AG08396 (cell line): ENCODE measurements at places on chromosomes 3 and 15.

- no peak for DNase-seq
These were observed 149.4 kb downstream of the SHOX2 start for GRCh38 chr3:157956850-157957249.

DNA sequence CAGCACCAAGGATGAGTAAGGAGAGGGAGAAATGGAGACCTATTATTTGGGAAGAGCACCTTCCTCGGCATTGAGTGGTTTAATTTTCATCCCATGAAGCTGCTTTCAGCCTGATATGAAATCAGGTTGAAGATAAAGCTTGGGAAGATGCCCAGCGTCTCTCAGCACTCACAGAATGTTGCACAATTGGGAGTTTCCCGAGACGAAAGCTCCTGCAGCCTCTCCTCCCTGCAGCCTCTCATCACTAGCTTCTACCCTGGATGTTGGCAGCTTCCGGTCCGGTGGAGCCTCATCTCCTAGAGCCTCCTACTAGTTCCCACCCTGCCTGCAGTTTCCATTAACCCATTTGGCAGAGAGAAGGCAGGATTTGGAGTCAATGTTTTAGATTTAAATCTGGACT is 40.3 kb downstream of the EDEM1 start:
- no peak for DNase-seq

DNA sequence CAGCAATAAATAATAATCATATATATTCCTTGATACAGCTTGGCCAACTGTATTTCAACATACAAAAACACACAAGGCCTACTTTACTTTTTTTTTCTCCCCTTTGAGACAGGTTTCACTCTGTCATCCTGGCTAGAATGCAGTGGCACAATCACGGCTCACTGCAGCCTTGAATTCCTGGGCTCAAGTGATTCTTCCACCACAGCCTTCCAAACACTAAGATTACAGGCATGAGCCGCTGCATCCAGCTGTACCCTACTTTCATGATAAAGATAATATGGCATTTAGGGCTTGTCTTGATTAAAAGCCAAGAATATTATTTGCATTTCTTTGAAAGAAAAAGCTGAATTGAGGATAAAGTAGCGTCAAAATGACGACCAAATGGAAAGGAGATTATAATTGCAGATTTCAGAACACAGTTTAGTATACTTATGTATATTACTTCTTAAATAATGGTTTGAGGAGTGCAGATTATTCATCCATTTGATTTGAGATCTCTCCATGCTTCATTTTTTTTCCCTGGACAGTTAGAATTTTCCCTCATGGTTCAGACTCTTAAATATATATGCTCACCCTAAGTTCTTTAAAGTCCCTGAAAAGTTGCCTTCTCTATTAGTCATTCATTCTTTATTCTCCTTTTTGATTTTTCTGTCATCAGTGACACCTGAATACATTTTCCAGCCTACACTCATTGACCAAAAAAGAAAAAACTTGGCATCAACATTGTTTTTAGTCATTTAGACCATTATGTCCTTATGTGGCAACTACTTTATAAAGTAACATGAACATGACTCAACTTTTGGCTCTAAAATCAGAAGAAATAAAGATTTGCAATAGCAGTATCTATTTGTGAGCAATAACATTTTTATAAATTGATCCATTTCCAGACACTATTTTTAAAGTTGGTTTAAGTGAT is 48.5 kb upstream of the MLF1 start:
- peak; percentile 6 for DNase-seq

DNA sequence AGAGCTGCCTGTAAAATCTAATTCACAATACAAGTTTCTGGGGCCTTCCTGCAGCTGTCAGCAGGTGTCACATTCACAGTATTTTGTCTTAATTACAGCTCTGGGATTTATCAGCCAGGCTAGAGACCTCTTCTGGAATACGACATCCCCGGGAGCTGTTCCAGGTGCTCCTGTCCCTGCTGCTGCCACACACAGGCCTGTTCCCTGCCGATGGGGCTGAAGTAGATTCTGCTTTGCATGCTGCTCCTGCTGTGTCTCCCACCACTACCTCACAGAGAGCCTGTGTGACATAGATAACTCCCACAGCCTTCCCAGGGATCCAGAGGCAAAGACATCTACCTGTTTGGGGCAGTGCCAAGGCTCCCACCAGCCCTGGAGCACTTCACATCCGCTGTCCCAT is 20.4 kb downstream of the COLQ start:
- DNase-seq, result no peak

DNA sequence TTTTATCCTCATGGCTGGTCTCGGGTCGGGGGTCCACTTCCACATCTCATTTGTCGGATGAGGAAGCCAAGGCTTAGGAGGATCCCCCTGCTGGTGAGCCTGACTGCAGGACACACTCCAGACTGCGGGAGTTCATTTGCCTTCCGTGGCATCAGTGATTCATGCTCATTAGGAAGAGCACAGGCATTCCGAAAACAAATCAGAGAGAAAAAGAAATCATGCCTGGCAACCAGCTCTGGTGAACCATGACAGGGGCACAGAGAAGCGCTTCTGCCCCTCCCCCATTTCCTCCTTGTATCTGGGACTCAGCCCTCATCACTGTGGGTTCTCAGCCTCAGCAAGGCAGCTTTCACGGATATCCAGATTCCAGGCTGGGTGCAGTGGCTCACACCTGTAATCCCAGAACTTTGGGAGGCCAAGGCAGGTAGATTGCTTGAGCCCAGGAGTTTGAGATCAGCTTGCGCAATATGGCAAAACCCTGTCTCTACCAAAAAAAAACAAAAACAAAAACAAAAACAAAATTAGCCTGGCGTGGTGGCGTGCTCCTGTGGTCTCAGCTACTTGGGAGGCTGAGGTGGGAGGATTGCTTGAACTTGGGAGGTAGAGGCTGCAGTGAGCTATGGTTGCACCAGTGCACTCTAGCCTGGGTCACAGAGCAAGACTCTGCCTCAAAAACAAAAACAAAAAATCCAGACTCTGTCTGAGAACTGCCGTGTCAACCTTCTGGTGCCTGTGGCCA is 28.4 kb downstream of the IRAK2 start:
- peak; percentile 55 for DNase-seq

- no peak for DNase-seq
These were observed 77.6 kb downstream of the ST8SIA2 start for GRCh38 chr15:92471288-92471687.

DNA sequence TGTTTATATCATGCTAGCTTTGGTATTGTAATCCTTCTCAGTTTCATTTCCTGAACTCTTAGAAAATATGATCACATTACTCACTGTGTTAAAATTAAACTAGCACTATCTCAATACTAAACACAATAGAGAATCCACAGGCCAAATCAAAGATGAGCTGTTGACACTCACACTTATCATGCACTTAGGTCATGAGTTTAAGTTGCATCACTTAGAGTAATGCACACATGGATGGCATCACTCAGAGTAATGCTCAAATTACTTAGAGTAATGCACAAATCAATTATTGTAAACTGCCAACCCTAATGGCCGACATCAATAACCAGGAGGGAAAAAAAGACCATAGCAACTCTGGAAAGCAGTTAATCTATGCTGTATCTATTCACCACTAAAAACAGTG is 40.0 kb upstream of the MCF2L2 start:
- no peak for DNase-seq

GRCh38 chr3:31102196-31102879 is 207.9 kb upstream of the GADL1 start:
- no peak for DNase-seq

DNA sequence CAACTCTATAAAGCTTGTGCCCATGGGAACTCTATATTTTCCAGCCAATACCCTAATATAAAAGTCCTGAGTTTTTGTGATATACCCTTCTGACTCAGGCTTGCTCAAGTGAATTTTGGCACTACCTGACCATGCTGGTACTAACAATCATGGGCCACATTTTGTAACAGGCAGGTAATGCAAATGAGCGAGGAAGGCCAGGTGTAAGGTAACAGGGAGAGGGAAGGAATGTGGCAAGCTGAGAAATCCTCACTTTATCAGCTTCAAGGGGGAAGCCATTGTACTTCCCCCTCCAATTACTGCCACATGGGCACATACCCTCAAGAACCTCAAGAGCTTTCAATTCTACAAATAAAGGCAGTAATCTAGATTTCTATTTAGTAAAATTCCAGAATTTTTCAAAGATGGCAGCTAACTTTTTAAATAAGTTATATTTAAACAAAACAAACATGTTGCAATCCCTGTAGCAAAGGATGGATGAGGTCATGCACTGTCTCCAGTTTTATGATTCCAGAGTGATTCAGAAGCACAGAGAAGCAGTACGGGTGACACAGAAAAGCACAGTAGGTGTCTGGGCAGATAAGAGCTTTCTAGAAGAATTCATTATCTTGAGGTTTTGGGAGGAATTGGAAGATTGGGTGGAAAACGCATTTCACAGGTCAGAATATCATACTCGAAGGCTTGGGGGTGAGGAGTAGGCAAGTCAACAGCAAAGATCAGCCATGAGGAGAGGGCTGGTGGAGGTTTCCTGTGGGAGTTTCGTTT is 87.6 kb downstream of the FOXP1 start:
- DNase-seq, result peak; percentile 50

DNA sequence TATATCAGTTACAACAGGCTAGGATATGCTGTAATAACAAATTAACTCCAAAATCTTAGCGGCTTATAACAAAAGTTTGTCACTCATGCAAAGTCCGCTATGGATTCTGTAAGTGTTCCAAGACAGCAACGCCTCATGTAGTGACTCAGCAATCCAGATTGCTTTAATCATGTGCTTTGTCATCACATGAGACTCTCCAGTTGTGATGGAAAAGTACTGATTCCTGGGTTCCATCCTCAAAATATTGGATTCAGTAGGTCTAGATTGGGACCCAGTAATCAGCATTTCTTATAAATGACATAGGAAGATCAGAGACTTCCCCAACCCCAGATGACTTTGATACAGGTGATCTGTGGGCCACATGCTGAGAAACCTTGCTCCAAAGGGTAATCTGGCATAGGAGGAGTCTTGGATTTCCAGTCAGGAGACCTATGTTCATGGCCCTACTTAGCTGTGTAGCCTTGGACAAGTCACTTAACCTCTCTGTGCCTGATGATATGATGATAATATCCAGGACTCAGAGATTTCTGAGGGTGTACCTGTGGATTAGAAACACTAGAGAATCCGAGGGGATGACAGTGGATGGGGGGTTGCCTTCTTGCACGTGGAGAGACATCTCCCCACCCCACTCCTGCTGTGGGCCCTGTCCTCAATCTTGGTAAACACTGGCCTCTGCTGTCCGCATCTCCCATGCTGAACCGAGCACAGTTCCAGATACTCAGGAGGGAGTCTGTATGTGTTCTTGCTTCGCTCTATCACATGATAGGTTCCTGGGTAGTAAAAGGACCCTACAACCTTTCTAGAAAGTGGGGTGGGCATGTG is 65.5 kb downstream of the CORO2B start:
- DNase-seq, result peak; percentile 68

DNA sequence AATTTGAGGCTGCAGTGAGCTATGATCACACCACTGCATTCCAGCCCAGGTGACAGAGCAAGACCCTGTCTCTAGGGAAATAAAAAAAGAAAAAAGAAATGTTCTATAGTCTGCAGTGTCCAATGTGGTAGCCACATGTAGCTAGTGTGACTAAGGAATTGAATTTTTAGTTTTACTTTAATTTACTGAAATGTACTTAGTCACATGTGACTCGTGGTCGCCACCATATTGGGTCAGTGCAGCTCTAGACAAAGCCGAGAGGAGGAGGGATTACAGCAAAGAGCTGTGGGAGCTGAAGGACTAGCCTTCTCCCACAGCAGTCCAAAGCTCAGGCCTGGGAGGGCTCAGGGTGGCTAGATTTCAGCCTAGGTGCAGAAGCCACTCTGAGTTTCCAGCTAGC is 65.9 kb upstream of the NTRK3 start:
- DNase-seq, result no peak

DNA sequence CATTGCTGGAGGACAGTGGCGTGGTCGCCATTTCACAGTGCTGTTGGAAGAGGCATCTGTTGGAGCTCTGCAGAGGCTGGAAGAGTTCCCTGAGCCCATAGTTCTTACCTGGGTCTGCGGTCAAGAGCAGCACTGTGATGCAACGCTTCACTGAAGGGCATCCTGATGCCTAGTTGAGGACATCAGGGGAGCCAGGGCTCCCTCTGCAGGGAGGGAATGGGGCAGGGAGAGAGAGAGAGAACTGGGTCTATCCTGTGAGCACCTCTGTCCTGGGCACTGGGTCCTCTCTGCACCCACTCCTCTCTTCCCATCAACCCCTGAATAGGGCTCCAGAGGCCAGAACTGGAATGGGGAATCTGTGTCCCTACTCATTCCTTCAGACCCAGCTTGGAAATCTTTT is 23.9 kb upstream of the MOBP start:
- DNase-seq, result no peak

- no peak for DNase-seq
These were observed 55.7 kb downstream of the CEMIP start for GRCh38 chr15:80834906-80835305.

DNA sequence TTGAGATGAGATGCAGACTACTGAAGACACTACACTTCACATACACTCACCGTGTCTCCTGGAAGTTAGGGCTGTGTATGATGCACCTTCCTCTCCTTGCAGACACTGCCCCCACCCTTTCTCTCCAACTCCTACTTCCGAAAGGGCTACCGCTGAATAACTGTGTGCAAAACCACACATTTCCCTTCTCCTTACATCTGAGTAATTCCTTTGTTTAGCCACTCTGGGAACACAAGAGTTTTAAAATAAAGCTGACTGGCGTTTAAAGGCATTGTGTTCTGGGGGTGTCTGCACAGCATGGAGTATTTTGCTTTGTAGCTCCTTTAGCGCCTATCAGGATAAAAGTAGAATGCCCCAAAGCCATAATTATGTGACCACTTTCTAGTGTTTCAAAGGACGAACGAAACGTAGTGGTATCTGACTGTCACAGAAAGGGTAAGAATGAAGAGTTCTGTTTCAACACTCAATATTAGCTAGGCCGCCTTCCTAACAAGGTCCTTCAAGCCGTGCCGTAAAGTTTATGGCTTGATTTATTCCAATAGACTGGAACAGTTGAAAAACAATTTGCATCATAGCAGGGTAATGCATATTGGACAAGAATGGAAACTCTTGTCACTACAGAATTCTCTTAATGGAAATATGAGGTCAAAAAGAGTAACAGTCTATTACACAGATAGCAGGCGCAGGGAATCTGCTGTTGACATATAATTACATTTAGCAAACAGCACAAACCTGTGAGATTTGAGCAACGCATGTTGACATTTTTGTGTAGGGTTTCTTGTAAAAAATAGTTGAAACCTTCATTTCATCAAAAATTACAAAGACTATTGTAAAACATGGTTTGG is 619.9 kb downstream of the FOXP1 start:
- DNase-seq, result no peak

GRCh38 chr3:13673207-13673606 is 124.3 kb downstream of the FBLN2 start:
- no peak for DNase-seq

DNA sequence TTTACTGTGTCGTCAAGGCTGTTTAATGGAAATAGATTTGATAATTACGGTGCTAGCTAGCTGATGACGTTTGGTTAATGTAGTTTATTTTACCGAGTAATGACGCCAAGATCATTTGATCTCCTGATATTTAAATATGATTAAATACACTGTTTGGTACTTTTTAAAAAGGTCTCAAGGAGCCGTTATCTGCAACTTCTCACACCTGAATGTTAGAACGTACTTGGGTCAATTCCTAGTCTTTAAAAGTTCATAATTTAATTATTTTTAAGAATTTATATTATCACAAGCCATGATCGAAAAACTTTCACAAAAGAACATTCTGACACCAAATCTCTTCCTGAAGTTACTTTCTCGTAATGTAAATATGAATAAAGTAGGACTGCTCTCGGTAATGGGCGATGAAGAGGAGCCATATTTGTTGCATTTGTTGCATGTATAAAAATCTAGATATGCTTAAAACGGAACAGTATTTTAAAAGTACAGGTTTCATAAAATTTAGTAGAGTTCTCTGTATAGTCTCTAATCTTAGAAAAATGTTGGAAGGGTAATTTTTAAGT is 16.2 kb upstream of the CHD2 start:
- no peak for DNase-seq
